ENCODE measurements at places on chromosomes 16 and 17.
A peak's percentile ranks its signal among the peaks of the same experiment; 100 is the strongest.

DNA sequence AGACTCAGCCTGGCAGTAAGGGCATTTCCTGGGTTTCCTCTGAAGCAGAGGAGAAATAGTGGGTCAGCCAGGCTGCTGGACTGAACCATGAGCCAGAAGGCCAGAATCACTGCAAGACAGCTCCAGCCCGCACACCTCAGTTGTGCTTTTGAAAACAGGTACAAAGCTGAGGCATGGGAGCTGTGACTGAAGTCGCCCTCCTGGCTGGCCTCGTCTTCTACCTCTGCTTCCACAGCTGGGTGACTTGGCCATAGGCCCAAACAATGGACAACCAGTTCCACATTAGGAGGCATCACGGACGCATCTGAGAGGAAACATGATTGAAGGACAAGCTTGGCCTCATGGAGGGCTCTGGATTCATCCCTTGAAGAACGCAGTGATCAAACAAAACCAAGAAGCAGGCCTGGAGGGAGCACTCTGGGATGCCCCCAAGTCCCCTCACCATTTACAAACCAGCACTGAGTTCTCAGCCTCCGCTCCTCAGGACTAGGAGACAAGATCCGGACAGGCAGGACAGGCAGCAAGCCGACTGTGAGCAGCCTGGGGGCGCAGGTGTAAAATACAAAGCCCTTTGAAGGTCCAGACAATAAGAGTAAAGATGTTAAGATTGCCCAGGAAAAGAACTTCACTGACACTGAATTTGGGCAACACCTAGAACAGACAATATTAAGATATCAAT lies 68.7 kb downstream of the N4BP1 start:
- DNase-seq = no peak

DNA sequence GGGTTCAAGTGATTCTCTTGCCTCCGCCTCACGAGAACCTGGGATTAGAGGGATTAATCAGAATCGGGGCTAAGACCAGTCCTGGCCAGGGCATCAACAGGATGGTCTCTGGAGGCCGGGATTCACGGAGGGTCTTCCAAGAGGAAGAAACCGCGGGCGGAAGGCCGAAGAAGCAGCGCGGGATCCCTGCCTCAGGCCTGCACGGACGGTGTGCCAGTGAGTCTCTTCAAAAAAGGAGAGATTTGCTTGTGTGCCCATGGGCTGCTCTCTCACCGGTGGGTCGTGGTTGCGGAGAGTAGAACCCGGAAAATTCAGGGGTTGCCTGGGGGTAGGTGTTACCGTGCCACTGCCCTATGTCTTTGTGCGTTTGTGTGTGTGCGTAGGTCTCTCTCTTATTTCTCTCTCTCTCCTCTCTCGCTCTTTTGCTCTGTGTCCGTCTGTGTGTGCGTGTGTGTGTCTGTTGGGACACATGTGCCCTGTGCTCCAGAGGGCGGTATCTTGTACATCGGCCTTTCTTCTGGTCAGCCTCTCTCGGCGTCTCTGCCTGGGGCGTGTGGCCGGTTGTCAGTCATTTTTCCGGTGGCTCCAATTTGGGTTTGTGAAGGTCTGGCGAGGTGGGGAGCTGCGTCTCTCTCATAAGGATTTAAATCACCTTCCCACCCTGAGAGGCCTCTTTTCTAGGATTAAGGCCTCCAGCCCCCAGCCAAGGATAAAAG lies 613.2 kb downstream of the KCNJ18 start:
- no peak for DNase-seq

DNA sequence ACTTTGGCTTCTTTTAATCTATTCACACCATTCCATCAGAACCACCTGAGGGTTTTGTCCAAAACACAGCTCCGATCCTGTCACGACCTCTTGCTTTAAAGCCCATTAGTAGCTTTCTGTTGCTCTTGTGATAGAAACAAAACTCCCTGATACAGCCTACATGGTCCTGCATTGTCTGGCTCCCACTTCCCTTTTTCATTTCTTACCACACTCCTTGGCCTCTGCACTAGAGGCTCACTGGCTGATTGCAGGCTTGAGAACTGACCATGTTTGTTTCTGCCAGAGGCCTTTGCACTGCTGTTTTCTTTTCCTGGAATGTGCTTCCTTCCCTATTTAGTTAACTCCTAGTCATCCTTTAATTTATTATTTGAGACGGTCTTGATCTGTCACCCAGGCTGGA lies 23.7 kb downstream of the IST1 start:
- DNase-seq = peak; percentile 53

DNA sequence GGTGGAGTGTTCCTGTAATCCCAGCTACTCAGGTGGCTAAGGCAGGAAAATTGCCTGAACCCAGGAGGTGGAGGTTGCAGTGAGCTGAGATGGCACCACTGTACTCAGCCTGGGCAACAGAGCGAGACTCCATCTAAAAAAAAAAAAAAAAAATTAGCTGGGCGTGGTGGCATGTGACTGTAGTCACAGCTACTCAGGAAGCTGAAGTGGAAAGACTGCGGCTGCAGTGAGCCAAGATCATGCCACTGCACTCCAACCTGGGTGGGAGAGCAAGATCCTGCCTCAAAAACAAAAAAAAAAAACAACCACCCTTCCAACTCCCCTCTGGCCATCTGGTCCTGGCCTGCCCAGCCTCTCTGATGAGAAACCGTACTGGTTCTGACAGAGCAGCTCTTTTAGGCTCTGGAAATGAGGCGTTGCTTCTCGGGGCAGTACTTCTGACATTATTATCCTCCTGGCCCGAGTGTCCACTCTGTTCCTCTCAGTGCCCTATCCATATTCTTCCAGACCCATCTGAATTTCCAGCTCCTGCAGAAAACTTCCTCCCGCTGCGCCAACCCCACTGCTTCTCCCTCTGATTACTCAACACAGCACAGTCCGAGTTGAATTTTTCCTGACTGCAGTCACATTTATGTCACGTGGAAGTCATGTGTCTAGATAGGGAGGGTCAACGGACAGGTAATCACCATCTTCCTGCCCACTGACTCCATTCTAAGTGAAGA lies 13.3 kb downstream of the GGA2 start:
- no peak for DNase-seq

GRCh38 chr17:58621174-58621573 lies 70.7 kb downstream of the TEX14 start:
- DNase-seq = peak; percentile 92

- DNase-seq = peak; percentile 52
Observed at GRCh38 chr16:55370762-55371482, 46.9 kb downstream of the IRX6 start.

Data from RPMI8226 (cell line).